Left forelimb (tissue), 1 donor: ENCODE measurements at places on chromosomes 6 and 20.
A peak's percentile ranks its signal among the peaks of the same experiment; 100 is the strongest.

- no peak for DNase-seq
These were observed 7.9 kb upstream of the TBPL1 start for GRCh38 chr6:133945158-133945557.

GRCh38 chr6:132144456-132144855, 193.3 kb upstream of the CCN2 start:
- DNase-seq: no peak

DNA sequence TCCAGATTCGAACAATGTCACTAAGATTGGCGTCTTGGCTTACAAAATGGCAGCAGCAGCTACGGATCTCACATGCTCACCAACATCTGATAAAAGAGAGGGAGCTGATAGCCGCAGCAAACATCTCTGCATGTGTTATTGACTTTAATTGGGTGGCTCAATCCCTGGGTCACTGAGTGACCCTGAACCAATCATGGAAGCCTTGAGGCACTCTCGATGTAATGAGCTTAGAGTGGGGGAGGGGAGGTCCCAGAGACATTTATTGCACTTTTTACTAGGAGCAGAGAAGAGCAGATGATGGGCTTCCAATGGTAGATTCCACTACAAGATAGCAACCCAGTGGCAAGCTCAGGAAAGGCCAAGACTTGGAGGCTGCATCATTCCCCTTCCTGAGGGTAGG, 238.7 kb downstream of the BMP7 start:
- DNase-seq: no peak

GRCh38 chr20:39048000-39048696, 86.0 kb downstream of the DHX35 start:
- peak; percentile 81 for DNase-seq

GRCh38 chr6:44047179-44047546, 80.1 kb downstream of the MRPL14 start:
- DNase-seq: no peak

GRCh38 chr6:97205966-97206365, 77.0 kb downstream of the MMS22L start:
- DNase-seq: no peak

- no peak for DNase-seq
These were observed 67.8 kb upstream of the ADGRF4 start for GRCh38 chr6:47630587-47630986.

GRCh38 chr20:24350923-24351368, 118.5 kb upstream of the SYNDIG1 start:
- DNase-seq: no peak

GRCh38 chr6:116665464-116665863, 3.1 kb downstream of the ZUP1 start:
- no peak for DNase-seq
